ENCODE measurements at places on chromosomes 13 and 19.

- no peak for DNase-seq
Observed at GRCh38 chr13:111658145-111659100, 338.0 kb downstream of the TEX29 start.

DNA sequence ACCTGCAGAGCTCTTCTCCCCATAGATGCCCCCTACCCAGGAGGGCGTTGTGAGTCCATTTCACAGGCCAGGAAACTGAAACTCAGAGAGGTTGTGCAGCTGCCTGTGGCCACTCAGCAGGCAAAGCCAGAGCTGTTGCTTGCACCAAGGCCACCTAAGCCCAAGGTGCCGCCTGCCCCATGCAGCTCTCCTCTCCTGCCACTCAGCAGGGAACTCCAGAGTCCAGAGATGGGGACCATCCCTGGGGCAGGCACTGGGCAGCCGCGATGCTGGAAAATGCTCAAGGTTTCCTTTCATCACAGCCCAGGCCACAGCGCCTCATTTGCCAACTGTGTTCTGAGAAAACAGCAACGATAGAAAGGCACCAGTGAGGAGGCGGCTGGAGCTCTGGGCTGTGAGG, 41.0 kb upstream of the PEPD start:
- DNase-seq: no peak

- no peak for DNase-seq
Observed at GRCh38 chr13:44879452-44880058, 109.7 kb downstream of the NUFIP1 start.

GRCh38 chr13:113329656-113330312, 32.7 kb downstream of the LAMP1 start:
- no peak for DNase-seq

DNA sequence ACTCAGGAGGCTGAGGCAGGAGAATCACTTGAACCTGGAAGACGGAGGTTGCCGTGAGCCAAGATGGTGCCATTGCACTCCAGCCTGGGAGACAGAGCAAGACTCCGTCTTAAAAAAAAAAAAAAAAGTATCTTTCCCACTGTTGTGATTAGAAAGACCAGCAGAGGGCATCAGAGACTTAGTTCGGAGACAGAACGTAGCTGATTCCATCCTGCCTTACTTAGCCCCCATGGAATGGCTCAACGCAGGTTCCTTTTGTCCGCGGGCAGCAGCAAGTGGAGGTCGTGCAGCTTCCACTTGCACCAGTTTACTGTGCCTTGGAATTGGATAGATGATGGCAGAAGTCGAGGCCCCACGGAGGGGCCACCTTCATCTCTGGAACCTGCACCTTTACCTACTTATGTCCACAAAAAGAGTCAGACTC, 8.1 kb downstream of the TIMM29 start:
- DNase-seq: no peak

DNA sequence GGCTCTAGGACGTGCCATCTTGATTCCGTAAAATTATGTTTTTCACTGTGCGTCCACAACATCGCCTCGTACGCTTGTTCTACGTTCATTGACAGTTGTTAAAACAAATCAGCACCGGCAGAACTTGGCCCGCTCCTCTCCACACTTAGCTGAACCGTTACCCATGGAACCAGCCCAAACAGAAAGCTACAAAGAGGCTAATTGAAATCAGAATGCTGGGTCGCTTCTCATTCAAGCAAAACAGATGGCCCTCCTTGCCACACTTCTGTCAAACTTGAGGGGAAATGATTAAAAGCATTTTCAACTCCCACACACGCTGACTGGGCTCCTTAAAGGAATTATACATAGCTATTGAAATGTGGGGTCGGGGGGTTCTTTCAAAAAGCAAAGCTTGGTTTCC, 71.6 kb downstream of the TM9SF2 start:
- no peak for DNase-seq

GRCh38 chr13:34258646-34259386, 440.9 kb downstream of the RFC3 start:
- no peak for DNase-seq

GRCh38 chr13:110495376-110495775, 66.1 kb downstream of the RAB20 start:
- DNase-seq: no peak

- DNase-seq: no peak
Observed at GRCh38 chr19:17949956-17950309, 17.0 kb upstream of the KCNN1 start.

DNA sequence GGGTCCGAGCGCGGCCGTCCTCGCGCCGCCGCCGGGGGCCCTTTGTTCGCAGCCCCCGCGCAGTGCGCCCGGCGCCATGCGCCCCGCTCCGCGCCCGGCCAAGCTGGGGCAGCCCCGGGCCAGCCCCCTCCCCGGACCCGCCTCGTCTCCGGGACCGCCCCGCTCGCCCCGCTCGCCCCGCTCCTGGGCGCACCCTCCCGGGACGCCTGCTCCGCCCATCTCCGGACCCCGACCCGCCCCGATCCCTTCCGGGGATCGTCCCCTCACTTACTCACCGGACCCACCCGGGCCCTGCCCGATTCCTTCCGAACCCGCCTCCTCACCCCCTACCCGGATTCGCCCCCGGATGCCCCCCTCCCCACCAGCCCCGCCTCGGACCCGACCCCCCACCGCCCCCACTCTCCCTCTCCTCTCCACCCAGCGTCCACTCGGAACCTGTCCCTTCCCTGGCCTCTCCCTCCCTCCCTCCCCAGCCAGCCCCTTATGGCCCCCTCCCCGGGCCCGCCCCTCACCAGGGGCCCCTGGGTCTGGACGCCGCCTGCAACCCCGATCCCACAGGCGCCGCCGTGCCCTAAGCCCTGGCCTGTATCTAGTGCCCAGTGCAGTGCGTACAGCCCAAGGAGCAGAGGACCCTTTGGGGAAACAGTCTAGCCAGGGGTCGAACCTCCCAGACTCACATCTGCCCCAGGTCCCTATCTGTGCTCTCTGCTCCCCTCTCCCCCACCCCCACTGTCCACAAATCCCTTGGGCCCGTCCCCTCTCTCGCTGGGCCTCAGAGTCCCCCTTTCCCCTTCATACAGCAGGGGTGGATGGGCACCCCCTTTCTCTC, at the start of gene CPAMD8:
Gene CPAMD8, minus strand, starts transcription at position 105 of the 829 bp plus-strand sequence. CDS start 168 bp downstream, outside the sequence.
- DNase-seq: no peak

- no peak for DNase-seq
Observed at GRCh38 chr19:48735031-48735615, 5.3 kb downstream of the RASIP1 start.

- DNase-seq: no peak
Observed at GRCh38 chr19:14507704-14508542, 10.3 kb downstream of the DNAJB1 start.

GRCh38 chr13:99041337-99041736, 63.5 kb upstream of the DOCK9 start:
- DNase-seq: no peak

GRCh38 chr13:27522847-27523246, 72.5 kb upstream of the MTIF3 start:
- DNase-seq: no peak

DNA sequence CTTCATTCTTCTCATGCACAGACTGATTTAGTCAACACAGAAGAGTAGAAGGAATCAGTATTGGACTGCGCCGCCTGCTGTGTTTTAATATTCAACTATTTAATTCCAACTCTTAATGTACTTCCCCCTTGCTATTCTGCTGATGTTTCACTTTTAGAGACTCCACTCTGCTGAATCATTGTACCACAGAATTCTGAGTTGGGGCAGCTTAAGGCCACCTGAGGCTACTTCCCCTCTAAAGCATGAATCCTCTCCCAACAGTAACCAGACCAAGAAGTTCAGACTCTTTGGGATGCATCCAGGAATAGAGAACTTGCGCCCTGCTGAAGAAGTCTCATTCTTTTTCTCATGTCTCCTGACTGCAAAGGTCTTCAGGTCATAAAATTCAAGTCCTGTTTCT, 708.8 kb downstream of the UQCRFS1 start:
- DNase-seq: no peak

DNA sequence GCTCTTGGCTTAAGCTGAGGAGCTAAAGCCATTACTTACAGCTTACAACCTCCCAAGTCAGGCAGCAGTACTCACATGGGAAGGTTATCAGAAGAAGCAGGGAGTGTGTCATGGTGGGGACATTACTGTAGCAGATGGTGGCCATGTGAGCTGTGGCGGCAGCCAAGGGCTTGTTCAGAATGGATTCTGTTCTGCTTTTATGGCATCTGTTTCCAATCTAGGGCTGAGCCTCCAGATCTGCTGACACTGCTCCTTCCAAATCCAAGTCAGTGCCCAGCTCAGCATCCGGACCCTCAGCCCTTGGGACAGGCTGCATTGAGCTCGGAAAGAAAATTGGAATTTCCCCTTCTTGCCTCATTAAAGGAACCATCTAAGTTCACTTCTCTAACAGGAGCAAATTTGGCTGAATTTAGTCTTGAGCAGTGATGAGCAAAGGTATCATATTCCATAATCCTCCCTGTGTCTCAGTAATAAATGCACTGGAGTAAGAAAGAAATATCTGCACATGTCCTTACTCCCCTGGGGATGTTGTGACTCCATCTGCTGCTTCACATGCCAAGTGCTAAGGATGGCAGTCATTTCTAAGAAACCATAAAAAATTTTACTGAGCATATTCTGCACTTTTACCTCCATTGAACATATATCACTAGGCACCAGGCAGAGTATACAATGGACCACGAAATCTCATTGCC, 73.9 kb downstream of the KCTD12 start:
- no peak for DNase-seq

DNA sequence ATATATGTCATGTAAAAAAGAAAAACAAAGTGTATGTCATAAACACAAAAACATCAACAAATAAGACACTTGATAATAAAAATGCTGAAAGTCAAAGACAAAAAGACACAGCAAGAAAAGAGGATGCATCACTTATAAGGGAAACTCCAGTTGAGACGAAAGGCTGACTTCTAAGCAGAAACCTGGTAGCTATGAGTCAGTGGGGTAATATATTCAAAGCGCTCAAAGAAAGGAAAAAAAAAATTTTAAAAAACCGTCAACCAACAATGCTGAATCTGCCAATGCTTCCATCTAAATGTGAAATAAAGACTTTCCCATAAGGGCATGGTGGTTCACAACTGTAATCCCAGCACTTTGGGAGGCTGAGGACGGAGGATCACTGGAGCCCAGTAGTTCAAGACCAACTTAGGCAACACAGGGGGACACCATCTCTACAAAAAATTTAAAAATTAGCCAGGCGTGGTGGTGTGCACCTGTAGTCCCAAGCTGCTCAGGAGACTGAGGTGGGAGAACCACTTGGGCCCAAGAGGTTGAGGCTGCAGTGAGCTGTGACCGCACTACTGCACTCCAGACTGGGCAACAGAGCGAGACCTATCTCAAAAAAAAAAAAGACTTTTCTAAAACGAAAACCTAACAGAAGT, 24.0 kb downstream of the USP12 start:
- DNase-seq: no peak

DNA sequence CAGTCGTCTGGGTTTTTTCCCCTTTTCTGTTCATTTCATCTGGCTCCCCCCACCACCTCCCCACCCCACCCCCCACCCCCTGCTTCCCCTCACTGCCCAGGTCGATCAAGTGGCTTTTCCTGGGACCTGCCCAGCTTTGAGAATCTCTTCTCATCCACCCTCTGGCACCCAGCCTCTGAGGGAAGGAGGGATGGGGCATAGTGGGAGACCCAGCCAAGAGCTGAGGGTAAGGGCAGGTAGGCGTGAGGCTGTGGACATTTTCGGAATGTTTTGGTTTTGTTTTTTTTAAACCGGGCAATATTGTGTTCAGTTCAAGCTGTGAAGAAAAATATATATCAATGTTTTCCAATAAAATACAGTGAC, 9.3 kb downstream of the CALM3 start:
- DNase-seq: no peak

GRCh38 chr13:32503727-32504126, 34.9 kb downstream of the N4BP2L2 start:
- no peak for DNase-seq

GRCh38 chr13:50948601-50949000, 39.0 kb downstream of the RNASEH2B start:
- DNase-seq: no peak

GRCh38 chr19:19540064-19540714, 2.1 kb downstream of the CILP2 start:
- peak; percentile 46 for DNase-seq

- DNase-seq: no peak
Observed at GRCh38 chr19:31353833-31354232, 4.6 kb upstream of the TSHZ3 start.

Data from activated CD4-positive, alpha-beta T cell treated with anti-CD3 and anti-CD28 coated beads, Interleukin-2, amount 50 U/mL, for 24 hours (primary cell).